ENCODE measurements at places on chromosomes 16 and 17.

DNA sequence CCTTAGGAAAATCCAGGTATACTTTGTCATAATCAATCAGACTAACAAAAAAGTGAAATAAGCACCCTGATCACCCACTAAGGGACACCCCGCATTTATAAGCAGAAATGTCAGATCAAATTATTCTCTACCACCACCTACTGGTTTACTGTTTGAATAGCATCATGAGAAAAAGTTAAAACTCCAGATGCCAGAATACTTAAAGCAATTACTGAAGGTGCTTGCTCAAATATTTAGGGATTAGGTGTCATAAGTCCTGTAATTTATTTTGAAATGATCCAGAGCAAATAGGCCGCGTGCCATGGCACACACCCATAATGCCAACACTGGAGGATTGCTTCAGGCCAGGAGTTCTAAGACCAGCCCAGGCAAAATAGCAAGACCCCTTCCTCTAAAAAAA, 2.3 kb downstream of the TOP2A start:
- DNase-seq = peak; percentile 11

- DNase-seq = no peak
Observed at GRCh38 chr17:74744349-74744713, 4.1 kb upstream of the NHERF1 start.

GRCh38 chr16:54373534-54374520, 87.2 kb upstream of the IRX3 start:
- peak; percentile 7 for DNase-seq

DNA sequence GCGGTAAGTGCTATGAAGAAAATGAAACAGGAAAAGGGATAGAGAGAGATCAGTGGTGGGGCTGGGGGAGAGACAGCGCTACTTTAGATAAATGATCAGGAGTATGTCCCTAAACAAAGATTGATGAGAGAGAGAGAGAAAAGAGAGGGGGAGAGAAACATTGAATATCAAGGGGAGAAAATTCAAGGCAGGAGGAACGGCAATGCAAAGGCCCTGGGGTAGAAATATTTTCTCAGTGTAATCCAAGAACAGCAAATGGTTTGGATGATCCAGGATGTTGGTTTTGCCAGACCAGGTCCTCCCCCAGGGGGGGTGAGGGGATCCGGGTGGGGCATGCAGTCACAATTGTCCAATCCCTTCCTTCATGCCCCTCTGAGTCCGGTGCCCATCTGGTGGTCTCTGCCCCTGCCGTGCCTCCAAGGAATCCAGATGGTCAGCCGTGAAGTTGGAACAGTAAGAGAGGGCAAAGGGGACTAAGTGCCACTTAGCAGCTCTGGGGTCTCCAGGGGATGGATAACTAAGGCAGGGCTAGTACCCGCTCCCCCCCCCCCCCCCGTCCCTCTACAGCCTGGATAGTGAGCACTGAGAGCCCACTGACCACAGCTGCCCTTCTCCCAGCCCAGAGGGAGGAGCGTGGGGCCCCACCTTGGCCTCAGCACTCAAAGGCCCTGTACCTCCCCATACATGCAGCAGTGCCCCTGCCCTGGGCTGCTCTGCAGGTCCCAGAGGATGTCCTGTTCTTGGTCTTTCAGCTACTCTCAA, 43.7 kb downstream of the TMEM132E start:
- no peak for DNase-seq

- DNase-seq = no peak
Observed at GRCh38 chr16:77322757-77323156, 112.1 kb downstream of the ADAMTS18 start.

- no peak for DNase-seq
Observed at GRCh38 chr17:57033296-57033695, 51.8 kb upstream of the AKAP1 start.

- no peak for DNase-seq
Observed at GRCh38 chr16:49332589-49333258, 40.9 kb upstream of the C16orf78 start.

- no peak for DNase-seq
Observed at GRCh38 chr17:1041746-1042145, 44.8 kb downstream of the TIMM22 start.

DNA sequence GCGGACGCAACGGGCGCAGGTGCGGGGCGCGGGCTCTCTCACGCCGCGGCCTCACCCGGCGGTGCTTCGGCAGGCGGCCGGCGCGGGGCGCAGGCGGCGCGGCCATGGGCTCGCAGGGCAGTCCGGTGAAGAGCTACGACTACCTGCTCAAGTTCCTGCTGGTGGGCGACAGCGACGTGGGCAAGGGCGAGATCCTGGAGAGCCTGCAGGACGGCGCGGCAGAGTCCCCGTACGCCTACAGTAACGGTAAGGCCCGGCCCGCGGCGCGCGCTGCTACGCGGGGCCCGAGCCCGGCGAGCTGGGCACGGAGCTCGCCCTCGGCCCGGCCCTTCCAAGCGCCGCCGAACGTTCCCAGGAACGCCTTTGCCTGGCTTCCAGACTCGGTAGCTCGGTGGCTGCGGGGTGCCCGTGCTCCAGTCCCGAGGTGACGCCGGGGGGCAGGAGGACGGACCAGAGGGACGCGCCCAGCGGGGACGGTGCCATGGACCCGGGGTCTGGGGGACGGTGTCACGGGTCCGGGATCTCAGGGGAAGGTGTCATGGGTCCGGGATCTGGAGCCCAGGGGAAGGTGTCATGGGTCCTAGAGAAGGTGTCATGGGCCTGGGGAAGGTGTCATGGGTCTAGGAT, 435 bp downstream of the RAB40C start:
- no peak for DNase-seq

- no peak for DNase-seq
Observed at GRCh38 chr16:22862046-22862445, 48.1 kb downstream of the HS3ST2 start.

GRCh38 chr16:80372341-80372740, 168.5 kb upstream of the DYNLRB2 start:
- DNase-seq = no peak

GRCh38 chr16:83586461-83587200, 221.1 kb upstream of the HSBP1 start:
- no peak for DNase-seq

DNA sequence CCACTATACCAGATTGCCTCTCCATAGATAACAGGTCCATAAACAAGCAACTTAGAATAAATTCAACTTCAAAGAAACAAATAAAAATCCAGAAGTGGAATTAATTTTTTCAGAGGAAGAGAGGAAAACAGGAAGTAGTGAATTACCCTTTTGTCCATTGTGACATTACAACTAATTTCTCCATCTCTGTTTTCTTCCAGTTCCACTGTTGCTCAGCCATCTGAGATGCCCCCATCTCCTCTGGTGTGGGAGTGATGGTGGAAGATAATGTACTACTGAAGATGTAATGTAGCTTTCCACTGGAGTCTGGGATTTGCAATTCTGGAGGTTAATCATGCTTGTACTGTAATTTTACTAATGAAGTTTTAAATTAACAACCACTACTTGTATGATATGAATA, 124.6 kb upstream of the TMEM97 start:
- DNase-seq = no peak

GRCh38 chr16:85830821-85831220, 31.3 kb downstream of the COX4I1 start:
- no peak for DNase-seq

- no peak for DNase-seq
Observed at GRCh38 chr16:31143694-31144148, 6.1 kb downstream of the PRSS36 start.

DNA sequence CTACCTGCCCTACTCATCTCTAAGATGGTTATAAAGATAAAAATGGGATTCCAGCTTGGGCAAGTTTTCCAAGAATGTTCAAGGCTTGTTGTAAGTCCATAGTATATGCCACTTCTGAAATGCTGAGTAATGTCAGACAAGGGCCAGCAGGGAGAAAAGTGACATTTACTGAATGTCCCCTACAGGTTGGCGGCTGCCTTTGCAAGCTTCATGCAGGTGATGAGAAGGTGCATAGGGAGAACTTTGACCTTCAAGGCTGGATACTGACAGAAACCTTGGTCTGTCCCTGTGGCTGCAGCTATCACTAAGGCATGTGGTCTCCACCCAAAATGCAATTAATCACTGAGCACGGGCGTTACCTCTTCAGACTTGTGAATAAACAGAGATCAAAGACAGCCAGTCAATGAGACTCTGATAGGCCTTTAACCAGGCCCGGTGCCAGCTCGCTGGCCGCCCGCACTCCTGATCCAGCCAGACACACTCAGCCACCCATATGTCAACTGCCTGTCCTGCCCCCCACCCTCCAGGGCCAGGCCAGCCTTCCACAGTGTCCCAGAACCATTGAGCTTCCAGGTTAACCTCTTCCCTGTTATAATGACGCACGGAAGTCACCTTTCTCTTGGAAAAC, 26.8 kb upstream of the AXIN2 start:
- DNase-seq = no peak

- no peak for DNase-seq
Observed at GRCh38 chr16:56480776-56481467, 29.6 kb downstream of the OGFOD1 start.

- no peak for DNase-seq
Observed at GRCh38 chr16:10300905-10301304, 85.0 kb upstream of the ATF7IP2 start.

DNA sequence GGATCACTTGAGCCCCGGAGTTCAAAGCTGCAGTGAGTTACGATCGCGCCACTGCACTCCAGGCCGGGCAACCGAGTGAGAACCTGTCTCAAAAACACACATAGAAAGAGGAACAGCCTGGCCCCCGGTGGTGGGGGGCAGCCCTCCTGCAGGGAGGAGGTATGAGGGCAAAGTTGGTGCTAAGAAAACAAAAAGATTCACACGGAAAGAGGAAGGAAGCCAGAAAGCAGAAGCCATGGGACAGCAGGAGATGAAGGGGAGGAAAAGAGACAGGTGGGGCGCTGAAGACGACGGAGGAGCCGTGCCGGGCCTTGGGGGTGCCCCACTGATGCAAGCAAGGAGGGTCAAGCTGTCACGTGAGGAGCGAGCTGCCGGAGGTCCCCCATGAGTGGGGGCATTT, 8.2 kb upstream of the C16orf74 start:
- DNase-seq = no peak

GRCh38 chr17:7016886-7017826, 4.7 kb downstream of the RNASEK start:
- no peak for DNase-seq

GRCh38 chr16:75868636-75869632, 142.6 kb upstream of the CPHXL start:
- no peak for DNase-seq

DNA sequence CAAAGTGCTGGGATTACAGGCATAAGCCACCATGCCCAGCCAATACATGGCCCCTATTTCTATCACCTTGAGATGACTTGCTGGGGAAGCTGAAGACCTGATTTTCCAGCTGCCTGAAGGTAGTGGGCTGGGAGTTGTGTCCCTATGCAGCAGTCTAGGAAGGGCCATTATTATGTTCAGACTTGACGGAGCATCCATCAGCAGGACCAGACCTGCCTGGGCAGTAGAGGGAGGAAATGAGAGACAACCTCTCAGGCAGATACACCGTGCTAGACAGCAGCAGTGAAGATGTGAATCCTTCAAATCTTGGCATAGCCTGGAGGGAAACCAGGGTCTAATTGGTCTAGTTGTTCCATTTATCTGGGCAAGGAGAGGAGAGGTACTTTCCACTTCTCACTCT, 35.6 kb upstream of the PHOSPHO1 start:
- DNase-seq = no peak

GRCh38 chr16:83686726-83687125, 121.1 kb upstream of the HSBP1 start:
- DNase-seq = no peak
